Activated CD4-positive, alpha-beta T cell treated with anti-CD3 and anti-CD28 coated beads for 48 hours (primary cell): ENCODE measurements at places on chromosomes 7 and 10.

- no peak for DNase-seq
Measured at GRCh38 chr7:29156907-29157452, 10.6 kb upstream of the CPVL start.

DNA sequence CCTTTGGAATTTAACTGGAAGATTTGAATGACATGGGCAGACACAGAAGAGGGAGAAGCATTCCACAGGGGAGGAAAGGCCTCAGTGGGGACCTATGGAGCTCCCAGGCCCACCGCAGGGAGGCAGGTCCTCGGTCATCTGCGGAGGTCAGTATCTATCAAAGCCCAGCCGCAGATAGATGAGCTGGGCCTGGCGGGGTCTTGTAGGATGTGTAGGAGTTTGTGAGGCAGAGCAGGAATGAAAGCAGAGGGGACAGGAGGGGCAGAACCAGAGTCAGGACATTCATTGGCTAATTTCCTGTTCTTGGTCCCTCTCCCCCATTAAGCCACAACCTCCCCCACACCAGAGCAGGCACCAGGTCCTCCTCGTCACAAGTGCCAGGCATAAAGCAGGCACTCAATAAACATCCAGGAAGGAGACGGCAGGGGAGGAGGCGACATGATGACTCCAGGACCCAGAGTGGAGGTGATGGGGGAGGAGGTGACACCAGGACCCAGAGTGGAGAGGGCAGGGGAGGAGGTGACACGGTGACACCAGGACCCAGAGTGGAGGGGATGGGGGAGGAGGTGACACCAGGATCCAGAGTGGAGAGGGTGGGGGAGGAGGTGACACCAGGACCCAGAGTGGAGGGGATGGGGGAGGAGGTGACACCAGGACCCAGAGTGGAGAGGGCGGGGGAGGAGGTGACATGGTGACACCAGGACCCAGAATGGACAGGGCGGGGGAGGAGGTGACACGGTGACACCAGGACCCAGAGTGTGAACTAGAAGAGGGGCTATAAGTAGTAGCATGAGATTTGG lies 83.7 kb upstream of the PDGFA start:
- peak; percentile 75 for DNase-seq

DNA sequence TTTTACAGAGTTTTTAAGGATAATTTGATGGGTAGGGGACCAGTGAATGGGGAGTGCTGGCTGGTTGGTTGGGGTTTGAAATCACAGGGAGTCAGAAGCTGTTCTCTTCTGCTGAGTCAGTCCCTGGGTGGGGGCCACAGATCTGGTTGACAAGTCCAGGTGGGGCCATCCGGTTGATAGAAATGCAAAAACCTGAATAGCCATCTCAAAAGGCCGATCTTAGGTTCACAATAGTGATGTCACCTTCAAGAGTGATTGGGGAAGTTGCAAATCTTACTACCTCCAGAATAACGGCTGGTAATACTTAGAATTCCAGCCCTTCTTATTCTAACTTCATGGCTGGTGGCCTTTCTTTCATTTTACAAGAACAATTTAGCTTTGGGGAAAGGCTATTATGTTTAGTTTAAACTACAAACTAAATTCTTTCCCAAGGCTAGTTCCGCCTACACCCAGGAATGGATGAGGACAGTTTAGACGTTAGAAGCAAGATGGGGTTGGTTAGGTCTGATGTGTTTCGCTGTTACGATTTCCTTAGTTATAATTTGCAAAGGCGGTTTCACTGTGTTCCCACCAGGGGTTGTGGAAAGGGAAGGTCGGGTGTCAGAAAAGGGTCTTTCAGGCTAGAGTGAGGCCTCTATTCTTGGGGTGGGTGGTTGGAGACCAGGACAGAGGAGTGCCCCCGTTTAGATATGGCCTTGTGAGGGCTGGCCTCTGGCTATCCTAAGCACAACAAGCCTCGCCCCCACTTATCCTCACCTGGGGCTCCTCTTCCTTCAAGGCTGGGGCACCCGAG lies 27.4 kb downstream of the IFT22 start:
- no peak for DNase-seq

GRCh38 chr10:816958-817357 lies 114.5 kb downstream of the LARP4B start:
- DNase-seq, result no peak
